ENCODE measurements at places on chromosomes 4 and X. TPM values are rescaled to one million over a fixed set of nuclear protein-coding genes. Genes with fewer than 3 reads are reported as not detected.

- no peak for DNase-seq
These were observed 116.9 kb upstream of the GABRA2 start for GRCh38 chr4:46506876-46507275.

DNA sequence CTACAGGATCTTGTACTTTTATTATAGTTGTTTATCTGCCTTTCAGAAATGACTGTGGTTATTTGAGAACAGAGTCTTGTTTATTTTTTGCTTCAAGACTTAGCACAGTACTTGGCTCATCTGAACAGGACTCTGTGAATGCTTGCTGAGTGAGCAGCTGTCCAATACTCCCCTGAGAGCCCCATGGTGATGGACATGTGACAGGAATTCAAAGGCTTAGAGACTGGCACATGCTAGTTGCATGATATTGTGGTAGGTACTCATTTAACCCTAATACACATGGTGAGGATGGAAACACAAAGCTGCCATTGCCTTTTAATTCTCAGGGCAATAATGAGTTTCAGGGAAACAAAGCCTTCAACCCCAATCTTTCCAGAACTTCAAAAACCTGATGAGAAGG, 97.3 kb downstream of the GEMIN8 start:
- DNase-seq, result no peak

DNA sequence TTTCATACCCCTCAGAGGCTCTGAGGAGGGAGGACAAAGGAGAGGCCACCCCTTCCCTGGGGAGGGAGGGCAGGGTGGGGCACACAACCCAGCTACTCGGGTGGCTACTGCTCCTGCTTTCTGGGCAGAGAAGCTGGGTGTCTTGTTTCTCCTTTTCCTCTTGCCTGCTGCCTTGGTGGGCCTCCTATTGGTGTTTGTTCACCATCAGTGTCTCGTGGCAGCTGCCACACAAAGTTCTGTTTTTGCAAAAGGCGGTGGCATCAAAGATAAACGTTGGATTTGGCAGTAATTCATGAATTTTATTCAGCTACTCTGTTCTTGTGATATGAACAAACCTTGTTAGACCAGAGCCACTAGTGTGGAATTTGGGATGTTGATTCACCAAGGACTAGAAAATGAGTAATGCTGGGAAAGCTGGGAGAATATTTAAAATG, 153.0 kb upstream of the SCML1 start:
- no peak for DNase-seq

Gene CSAG3
- 1.1 TPM for total RNA-seq

All from activated CD4-positive, alpha-beta T cell treated with anti-CD3 and anti-CD28 coated beads, Interleukin-2, amount 10 ng/mL, durations not matched to agents 24 days and 14 days (primary cell).